Mucosa of gallbladder (tissue), 1 donor: ENCODE measurements at places on chromosomes 13 and 19. TPM values are rescaled to one million over a fixed set of nuclear protein-coding genes. Genes with fewer than 3 reads are reported as not detected.

The C2CD4C gene
- 172 TPM for total RNA-seq

The ZNF493 gene
- 31.6 TPM for total RNA-seq

The TNFSF11 gene
- total RNA-seq = 0.95 TPM

The ZNF418 gene
- 14.1 TPM for total RNA-seq

The ARMC6 gene
- total RNA-seq = 19.5 TPM

The SLC7A1 gene
- total RNA-seq = 27.5 TPM

The ARHGAP45 gene
- 42.4 TPM for total RNA-seq

The IL12RB1 gene
- 3.1 TPM for total RNA-seq

The TBXA2R gene
- 4.9 TPM for total RNA-seq

The THSD1 gene
- total RNA-seq = 2.9 TPM

The KIR3DL1 gene
- not detected for total RNA-seq

The ZNF793 gene
- total RNA-seq = 10.8 TPM

The FGF14 gene
- 1.5 TPM for total RNA-seq

The PALM gene
- total RNA-seq = 26.1 TPM

The ZNF8 gene
- total RNA-seq = 6.1 TPM

The URAD gene
- total RNA-seq = not detected

The OLFM4 gene
- 3.9 TPM for total RNA-seq

The RTBDN gene
- not detected for total RNA-seq

The NEK3 gene
- 8.4 TPM for total RNA-seq

The NRTN gene
- 6.2 TPM for total RNA-seq

The SYT5 gene
- total RNA-seq = not detected

The CDX2 gene
- total RNA-seq = 0.17 TPM

The MCEMP1 gene
- total RNA-seq = 0.14 TPM

The KLK2 gene
- total RNA-seq = not detected

The GPR12 gene
- not detected for total RNA-seq

The CD70 gene
- not detected for total RNA-seq

The MEIOSIN gene
- total RNA-seq = not detected

The GPR183 gene
- total RNA-seq = 11.7 TPM

The PRDX2 gene
- 319 TPM for total RNA-seq

The MBD3L2 gene
- total RNA-seq = not detected

The CSNK1A1L gene
- not detected for total RNA-seq

The SLC7A9 gene
- 0.32 TPM for total RNA-seq

The DCT gene
- 0.55 TPM for total RNA-seq

The VSIG10L gene
- 11.3 TPM for total RNA-seq

The ZNF91 gene
- 43.9 TPM for total RNA-seq

The ADAMTSL5 gene
- 4.4 TPM for total RNA-seq

The EPSTI1 gene
- total RNA-seq = 9.0 TPM

The ZNF574 gene
- total RNA-seq = 17.1 TPM

The MRPL34 gene
- total RNA-seq = 102 TPM

The ZNF57 gene
- 6.0 TPM for total RNA-seq

The KCTD12 gene
- 77.3 TPM for total RNA-seq

The PLA2G4C gene
- 10.0 TPM for total RNA-seq

The ETV2 gene
- 2.5 TPM for total RNA-seq

The KCNJ14 gene
- total RNA-seq = 1.0 TPM

The ZNF583 gene
- total RNA-seq = 6.7 TPM

The LSR gene
- total RNA-seq = 229 TPM

The SRRM5 gene
- 0.52 TPM for total RNA-seq

The NALCN gene
- 6.8 TPM for total RNA-seq

The ZNF681 gene
- total RNA-seq = 4.0 TPM

The NOVA2 gene
- 3.1 TPM for total RNA-seq

The TMEM221 gene
- total RNA-seq = 0.37 TPM
